Stimulated activated CD8-positive, alpha-beta memory T cell treated with anti-CD3 and anti-CD28 coated beads, Interleukin-15, amount 100 ng/mL, for 24 hours (primary cell): ENCODE measurements at places on chromosomes 6 and 20.

DNA sequence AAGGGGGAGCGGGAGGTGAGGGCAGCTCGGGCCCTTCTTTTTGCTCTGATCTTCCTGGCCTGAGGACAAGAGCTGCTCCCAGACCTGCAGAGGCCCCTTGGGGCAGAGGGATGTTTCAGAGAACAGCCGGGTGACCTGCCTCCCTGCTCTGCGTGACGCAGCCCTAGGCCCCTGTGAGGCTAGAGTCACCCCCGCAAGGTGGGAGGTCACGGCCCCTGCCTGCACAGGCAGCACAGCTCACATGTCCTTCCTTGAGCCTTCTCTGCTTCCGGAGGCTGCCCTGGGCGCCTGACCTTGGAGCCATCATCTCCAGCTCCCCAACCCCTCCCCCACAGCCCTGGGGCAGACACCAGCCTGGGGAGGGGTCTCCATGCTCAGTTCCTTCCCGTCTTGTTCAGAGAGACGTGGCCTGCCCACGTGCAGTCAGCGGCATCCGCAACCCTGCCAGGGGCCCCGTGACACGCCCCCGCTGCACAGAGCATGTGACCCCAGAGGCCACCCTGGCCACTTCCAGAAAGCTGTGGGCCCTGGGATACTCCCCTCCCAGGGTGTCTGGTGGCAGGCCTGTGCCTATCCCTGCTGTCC is at the start of gene BIRC7:
Gene BIRC7, plus strand, starts transcription at position 507 of the 585 bp plus-strand sequence. CDS start 192 bp downstream, outside the sequence.
- no peak for DNase-seq

- DNase-seq = no peak
Measured at GRCh38 chr6:14095437-14095836, 22.1 kb upstream of the CD83 start.

GRCh38 chr20:38799203-38799602 is 6.3 kb upstream of the PPP1R16B start:
- DNase-seq = no peak

GRCh38 chr20:49579874-49580812 is 12.2 kb upstream of the PTGIS start:
- no peak for DNase-seq

DNA sequence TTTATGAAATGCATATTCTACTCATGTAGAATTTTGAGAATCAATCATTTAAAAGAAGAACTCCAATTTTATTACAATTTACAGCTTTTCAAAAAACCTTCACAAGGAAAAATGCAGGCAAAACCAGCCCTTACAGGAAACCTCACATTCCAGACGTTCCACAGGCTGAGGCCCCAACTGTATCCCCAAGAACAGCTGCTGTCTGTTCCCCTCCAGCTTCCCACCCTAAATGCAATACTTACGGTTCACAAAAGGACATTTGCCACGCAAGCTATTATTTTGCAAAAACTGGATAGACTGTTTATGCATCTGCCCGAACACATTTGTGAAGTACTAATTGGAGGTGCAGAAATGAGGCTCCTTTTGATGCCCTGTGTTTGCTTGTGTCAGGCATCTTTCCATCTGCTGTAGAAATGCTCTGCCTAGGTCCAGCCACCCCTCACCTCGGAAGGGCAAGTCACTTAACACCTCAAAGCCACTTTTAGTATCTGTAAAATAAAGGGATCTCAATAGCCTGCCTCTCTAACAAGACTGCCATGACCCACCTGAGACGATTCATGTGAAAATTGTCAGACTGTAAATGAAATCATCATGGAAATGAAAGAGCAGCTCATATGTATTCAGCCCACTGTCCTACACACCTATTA is 26.5 kb downstream of the PDE10A start:
- DNase-seq = no peak

DNA sequence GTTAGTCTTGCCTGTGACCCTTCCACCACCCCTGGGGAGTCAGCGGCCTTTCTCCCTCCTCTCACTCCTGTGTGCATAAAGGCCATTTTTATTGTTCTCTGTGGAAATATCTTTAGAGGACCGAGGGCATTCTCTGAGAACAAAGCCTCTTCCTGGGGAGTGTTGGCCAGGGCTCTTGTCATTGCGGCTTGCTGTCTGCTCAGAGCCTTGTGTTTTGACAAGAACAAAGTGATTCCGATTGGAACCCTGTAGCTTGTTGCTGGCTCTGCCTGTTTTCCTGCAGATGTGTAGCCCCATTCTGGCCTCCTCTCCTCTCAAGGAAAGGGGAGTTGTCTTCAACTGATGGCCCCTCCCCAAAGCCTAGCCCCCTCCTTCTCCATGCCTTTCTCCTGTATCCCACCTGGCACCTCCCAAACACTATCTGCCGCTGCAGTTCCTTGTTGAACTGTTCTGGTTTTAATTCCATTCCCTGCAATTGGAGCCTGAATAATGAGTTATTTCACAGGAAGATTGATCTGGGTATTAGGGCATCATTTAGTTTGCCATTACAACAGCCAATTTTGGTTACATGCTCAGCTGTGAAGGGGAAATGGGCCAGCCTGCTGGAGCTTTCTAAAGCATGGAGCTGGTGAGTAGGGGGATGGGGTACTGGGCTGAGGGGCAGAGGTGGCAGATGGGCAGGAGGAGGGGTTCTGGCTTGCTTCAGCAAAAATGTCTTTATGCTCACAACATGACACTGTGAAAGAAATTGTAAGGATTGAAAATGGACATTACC is 252.5 kb downstream of the LRFN2 start:
- DNase-seq = no peak

GRCh38 chr6:67431076-67431475 is 1204.0 kb upstream of the ADGRB3 start:
- no peak for DNase-seq

DNA sequence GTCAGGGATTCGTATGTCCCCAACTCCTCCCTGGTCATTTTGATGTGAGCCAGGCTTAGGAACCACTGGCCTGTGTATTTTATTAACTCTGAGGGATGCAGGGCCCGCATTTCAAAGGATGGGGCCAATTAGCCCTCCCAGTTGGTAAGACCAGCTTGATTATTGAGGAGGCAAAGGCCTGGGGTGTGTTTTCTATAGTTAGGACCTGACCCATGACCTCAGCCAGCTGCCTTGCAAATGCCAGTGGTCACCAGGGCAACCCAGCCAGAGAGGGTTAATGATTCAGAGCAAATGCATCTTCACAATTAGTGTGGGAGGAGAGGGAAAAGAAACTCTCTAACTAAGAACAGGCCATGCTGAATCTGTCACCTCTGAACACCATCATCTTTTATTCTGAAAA is 835.4 kb downstream of the MAFB start:
- DNase-seq = no peak

DNA sequence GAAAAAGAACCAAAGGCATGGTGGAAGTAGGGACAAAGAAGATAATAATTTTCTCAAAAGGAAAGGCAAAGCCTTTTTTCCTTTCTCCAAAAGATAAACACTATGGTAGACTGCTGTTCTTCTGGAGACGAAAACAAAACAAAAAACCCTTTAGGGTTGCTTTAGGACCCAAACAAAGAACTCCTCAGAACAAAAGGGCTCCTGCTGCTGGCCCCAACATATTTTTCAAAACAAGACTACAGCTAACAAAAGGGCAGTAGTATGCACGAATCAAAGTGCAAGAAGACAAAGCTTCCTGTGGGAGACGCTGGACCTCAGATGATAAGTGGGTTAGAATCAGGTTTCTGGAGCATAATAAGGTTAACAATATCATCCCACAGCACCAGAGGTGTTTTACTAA is 15.8 kb downstream of the NCOA5 start:
- no peak for DNase-seq

DNA sequence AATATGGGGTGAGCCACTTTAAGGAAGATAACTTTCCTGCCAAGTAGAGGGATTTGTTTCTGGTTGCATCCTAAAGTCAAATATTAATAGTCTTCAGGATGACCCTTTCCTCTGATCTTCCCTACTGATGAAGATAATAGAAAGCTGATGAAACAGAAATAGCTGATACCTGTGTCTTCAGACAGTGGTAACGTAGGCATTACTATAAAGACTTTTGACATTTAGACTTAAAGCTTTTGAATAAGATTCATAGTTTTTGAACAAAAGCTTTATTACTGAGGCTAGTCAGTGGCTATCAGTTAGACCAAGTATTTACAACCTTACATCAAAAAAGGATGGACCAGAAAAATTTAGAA is 1.4 kb downstream of the NEDD9 start:
- no peak for DNase-seq

GRCh38 chr6:51535327-51535726 is 552.1 kb downstream of the PKHD1 start:
- no peak for DNase-seq

DNA sequence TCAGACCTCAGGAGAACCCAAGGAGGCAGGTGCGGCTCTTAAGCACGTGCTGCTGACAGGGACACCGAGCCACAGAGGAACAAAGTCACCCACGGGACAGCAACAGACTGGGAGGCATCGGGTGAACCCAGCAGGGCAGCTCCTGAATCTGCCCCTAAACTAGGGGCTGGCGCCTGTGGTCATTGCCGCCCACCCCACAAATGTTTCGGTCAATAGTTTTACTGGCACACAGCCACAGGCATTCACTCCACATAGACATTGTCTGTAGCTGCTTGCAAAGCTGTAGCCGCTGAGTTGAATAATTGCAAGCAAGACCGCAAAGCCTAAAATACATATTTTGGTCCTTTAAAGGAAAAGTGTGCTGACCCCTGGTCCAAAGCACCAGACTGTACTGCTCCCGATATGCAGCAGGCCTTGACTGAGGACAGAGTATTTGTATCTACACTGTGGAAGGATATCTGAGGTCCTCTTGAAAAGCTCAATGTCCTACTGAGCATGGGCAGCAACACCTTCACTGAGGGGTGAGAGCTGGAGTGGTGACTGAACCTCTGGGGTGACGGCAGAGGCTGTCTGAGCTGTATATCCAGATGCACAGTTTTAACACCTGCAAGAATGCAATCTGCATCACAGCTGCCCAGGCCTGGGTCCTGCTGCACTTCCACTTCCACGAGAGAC is 310.3 kb downstream of the THBS2 start:
- DNase-seq = no peak

DNA sequence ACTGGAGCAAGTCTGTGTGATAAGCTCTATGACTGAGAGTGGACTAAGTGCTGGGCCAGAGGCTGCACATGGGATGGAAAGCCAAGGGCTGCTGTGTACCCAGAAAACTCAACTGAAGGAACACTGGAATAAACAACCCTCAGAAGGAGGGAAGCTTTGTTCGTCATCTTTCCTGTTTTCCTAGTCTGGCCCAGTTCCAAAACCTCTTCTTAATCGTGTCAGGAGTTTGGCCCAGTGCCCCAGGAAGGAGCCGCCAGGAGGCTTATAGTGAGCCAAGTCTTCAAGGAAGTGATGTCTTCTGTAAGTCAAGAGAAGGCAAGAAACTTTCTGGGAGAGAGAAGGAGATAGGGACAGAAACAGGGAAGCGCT is 23.3 kb upstream of the TOP1 start:
- no peak for DNase-seq

- no peak for DNase-seq
Measured at GRCh38 chr6:109628158-109629000, 62.6 kb downstream of the AK9 start.

- DNase-seq = no peak
Measured at GRCh38 chr6:3286641-3287171, 28.0 kb downstream of the PSMG4 start.

DNA sequence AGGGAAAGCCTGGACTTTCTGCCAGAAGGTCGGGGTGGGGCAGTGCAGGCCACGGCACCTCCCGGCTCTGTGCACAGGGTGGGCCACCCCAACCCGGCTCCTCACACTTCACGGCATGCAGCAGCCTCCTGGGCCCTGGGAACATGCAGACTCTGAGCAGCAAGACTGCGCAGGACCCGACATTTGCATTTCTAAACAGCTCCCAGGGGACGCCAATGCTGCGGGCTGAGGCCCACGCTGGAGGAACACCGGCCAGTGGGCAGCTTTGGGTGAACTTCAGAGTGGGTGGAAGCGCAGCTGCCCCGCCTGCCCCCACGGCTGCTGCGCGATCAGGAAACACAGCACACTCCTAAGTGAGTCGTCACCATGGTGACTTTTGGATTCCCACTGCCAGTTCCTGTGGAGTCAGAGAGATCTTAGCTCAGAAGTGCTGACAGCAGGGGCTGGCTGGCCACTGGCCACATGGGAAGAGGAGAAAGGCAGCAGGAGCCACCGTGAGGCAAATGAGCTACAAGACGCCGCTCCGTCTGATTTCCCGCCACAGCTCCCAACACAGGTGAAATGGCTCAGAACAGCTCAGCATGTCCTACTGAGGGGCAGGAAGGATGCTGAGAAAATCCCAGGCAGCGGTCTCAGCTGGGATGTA is 52.1 kb downstream of the RNASET2 start:
- no peak for DNase-seq

GRCh38 chr6:46704562-46704961 is 16.9 kb downstream of the TDRD6 start:
- DNase-seq = no peak

DNA sequence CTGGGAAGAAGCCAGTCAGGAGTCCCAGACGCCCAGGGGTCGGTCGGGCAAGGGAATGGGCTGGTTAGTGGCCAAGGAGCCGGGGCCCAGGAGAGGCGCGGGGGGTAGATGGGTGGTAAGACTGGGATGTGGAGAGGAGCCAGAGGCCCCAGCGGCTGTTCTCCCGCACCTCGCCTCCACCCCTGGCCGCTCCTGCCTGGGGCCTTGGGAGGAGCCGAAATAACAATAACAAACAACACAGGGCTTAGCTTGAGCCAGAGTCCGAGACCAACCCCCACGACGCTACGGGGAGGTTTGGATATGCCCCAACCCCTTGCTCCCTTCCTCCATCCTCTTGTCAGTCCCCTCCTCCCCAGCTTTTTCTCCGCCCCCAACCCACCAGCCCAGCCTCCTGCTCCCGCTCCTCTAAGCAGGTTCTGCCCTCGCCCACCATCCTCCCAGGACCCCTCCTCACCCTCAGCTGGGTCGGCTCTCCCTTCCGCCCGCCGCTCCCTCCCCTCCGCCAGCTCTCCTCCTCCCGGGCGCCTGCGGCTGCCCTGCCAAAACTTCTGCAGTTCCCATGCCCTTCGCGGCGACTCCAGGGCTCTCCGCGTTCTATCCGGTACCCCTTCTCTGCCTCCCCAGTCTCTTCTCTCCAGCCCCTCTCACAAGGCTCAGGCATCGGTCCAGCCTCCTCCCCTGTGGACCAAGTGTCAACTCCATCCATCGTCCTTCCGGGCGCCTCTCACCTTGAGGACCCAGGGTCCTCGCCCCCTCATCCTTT is 1.1 kb downstream of the RNF39 start:
- no peak for DNase-seq

GRCh38 chr20:38063911-38064530 is 30.5 kb downstream of the RPRD1B start:
- DNase-seq = no peak

GRCh38 chr20:61922936-61923335 is 142.7 kb downstream of the TAF4 start:
- DNase-seq = no peak

GRCh38 chr20:21006611-21007010 is 99.5 kb downstream of the LINC00237 start:
- DNase-seq = no peak

DNA sequence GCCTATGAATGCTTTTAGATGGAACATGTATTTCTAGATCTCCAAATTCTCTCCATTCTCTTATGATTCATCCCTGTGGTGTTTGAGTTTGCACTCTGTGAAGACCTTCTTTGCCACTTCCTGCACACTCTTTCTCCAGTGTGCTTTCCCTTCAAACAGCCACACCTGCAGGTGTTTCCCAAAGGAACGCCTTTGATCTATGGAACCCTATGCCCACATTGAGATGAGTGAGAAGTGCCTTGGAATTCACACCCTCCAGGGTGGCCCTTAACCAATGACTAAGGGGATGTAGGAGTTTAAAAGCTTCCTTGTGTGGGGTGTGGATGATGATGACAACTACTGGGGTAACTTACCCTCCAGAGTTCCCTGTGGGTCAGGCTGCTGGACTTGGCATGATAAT is 570.1 kb downstream of the DHX35 start:
- DNase-seq = no peak
